ENCODE measurements at places on chromosomes 2 and 18.

- no peak for DNase-seq
Measured at GRCh38 chr18:55396979-55397378, 191.0 kb downstream of the TCF4 start.

DNA sequence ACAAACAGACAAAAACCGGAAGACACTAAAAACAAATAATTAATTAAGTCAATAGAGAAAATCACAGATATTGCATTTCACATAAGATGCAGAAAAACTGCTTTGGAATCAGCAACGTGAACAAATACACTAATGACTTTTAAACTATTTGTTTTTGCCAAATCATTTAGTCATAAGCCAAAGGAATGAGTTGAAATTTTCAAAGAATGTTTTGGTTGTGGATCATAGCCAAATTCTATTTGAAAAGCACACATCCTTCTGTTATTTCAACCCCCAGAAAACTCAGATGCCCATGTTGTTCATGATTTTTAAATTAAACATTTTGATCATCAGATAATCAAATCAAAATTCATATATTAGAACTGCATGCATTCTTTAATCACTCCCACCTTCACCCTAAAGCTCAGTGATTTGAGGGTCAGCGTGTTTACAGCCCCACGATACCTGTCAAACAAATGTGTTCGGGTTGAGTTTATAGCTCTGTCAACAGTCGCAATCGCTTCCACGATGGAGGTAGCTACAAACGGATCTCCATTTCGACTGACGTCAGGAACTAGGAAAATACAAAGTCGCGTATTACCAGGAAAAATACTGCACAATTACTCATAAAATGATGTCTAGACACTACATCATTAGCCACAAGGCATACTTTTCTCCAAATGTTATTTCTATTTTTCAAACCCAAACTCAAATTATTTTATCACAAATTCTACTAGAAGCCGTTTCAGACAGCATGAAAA lies 90.2 kb downstream of the PXDN start:
- no peak for DNase-seq

- peak; percentile 80 for DNase-seq
Measured at GRCh38 chr2:199955339-199956061, at the start of the genes MAIP1 and TYW5. TSS of gene MAIP1 (plus strand) at chr2:199955582. CDS start at chr2:199955799, 217 bp downstream. TSS of gene TYW5 (minus strand) at chr2:199955491. CDS start at chr2:199955470, 21 bp downstream.

GRCh38 chr2:191311627-191312026 lies 66.4 kb downstream of the MYO1B start:
- no peak for DNase-seq

- no peak for DNase-seq
Measured at GRCh38 chr2:100394111-100394641, 23.3 kb downstream of the CHST10 start.

DNA sequence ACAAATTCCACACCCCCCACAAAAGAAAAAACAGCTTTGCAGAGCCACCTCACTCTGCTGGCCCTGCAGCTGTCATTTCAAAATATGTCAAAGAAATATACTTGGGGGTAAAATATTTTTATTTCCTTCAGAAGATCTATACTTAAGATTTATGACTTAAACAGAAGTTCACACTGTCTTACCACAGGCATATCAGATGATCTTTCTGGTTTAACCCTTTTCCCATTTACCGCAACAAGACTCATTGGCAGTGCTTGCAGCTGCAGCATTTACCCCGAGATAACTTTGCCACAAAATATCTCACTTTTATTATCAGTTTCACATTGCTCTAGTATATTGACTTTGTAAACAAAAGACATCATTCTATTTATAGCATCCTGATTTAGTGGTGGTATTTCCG lies 21.6 kb upstream of the SLC35G4 start:
- no peak for DNase-seq

DNA sequence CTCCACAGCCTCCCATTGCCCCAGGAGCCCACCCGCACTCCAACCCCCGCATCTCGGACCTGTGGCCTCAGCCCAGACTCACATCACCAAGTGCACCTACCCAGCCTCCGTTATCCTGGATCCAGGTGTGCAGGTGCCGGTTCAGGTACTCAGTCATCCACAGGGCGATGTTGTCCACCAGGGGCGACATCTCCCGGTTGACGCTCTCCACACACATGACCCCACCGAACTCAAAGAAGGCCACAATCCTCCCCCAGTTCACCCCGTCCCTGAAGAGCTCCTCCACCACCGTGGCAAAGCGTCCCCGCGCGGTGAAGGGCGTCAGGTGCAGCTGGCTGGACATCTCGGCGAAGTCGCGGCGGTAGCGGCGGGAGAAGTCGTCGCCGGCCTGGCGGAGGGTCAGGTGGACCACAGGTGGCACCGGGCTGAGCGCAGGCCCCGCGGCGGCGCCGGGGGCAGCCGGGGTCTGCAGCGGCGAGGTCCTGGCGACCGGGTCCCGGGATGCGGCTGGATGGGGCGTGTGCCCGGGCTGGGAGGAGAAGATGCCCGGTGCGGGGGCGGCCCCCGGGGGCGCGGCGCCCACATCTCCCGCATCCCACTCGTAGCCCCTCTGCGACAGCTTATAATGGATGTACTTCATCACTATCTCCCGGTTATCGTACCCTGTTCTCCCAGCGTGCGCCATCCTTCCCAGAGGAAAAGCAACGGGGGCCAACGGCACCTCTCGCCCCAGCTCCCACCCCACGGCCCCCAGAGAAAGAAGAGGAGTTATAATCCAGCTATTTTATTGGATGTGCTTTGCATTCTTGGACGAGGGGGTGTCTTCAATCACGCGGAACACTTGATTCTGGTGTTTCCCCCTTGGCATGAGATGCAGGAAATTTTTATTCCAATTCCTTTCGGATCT lies 1.3 kb downstream of the BCL2 start:
- DNase-seq: peak; percentile 86

- DNase-seq: no peak
Measured at GRCh38 chr2:212266297-212266696, 272.3 kb downstream of the ERBB4 start.
